Chondrocyte (in vitro differentiated cells): ENCODE measurements at places on chromosomes 7 and 10. TPM values are rescaled to one million over a fixed set of nuclear protein-coding genes. Genes with fewer than 3 reads are reported as not detected.

DNA sequence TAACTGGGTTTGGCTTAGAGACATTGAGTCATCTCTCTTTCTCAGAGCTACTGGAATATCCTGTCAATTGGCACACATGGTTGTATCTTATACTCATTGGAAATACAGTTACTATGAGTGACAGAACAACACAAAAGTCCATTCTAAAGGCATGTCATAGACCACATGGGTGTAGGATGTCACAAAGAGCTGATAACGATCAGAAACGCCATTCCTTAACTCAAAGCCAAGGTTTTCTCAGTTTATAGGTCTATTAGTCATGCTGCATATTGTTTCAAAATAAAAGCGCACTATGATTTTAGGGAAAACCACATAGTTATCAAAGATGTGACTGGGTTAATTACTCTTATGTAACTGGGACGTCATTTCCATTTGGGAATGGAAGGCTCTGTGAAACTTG is 147.2 kb upstream of the FAM171A1 start:
- H3K36me3 ChIP-seq: no peaks in the 10 kb centered on the region
- DNase-seq: no peak
- no peaks in the 10 kb centered on the region for H3K27me3 ChIP-seq
- no peak overlapping the region for H3K27ac ChIP-seq
- H3K4me3 ChIP-seq: no peak overlapping the region

DNA sequence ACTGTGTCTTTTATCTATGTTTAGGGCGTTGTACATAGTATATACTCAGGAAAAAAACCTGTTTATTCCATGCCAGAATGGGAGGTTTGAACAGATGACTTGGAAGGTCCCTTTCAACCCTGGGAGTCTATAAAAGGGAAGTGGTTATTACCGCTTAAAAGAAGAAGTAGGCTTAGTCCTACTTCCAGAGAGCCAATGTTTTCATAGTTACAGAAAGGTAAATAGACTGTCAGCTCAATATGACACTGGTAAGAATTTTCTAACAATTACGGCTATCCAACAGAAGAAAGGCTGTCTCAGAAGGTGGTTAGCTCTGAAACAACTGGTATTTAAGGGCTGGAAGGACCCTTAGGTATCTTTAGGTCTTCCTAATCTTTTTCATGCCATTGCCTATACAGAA is 1.1 kb upstream of the TFAM start:
- DNase-seq: no peak
- H3K4me1 ChIP-seq: peaks cover 23% of the 10 kb centered on the region
- H3K36me3 ChIP-seq: peaks cover 2% of the 10 kb centered on the region
- no peaks in the 10 kb centered on the region for H3K27me3 ChIP-seq
- H3K4me3 ChIP-seq: peak overlapping the region; percentile 98

PON1 gene
- total RNA-seq: not detected in 3 replicates

GRCh38 chr7:22417349-22417748 is 60.4 kb upstream of the RAPGEF5 start:
- no peak overlapping the region for H3K4me3 ChIP-seq
- peaks cover 5% of the 10 kb centered on the region for H3K4me1 ChIP-seq
- no peaks in the 10 kb centered on the region for H3K27me3 ChIP-seq
- H3K27ac ChIP-seq: no peak overlapping the region
- no peak for DNase-seq

GRCh38 chr7:79272066-79272669 is 181.3 kb downstream of the MAGI2 start:
- no peaks in the 10 kb centered on the region for H3K36me3 ChIP-seq
- H3K27ac ChIP-seq: no peak overlapping the region
- no peaks in the 10 kb centered on the region for H3K4me1 ChIP-seq
- no peak for DNase-seq

DNA sequence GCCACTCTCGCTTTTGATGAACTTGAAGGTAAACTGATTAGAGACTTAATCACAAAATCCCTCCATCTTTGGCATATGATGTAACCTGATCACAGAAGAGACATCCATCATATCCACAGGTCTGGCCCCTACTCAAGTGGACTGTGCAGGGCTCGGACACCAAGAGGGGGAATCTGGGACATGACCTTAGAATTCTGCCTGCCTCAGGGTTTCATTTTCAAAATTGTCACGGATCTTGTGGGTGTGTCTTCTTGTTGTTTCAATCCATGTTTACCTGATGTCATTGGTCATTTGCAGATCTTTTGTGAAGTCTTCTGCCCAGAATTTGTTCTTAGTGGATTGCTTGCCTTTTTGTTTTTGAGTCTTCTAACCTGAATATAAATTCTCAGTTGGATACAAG is 5.9 kb upstream of the ARMS2 start:
- peaks cover 49% of the 10 kb centered on the region for H3K4me1 ChIP-seq
- no peaks in the 10 kb centered on the region for H3K36me3 ChIP-seq
- no peak overlapping the region for H3K27ac ChIP-seq
- no peaks in the 10 kb centered on the region for H3K27me3 ChIP-seq
